NCI-H187 (cell line): ENCODE measurements at places on chromosomes 2 and 18.

- DNase-seq = no peak
Observed at GRCh38 chr2:159817283-159817682, 19.3 kb upstream of the CD302 start.

GRCh38 chr2:130825966-130826253 lies 10.8 kb upstream of the ARHGEF4 start:
- DNase-seq = no peak

GRCh38 chr2:121242976-121243375 lies 42.0 kb downstream of the TFCP2L1 start:
- no peak for DNase-seq

DNA sequence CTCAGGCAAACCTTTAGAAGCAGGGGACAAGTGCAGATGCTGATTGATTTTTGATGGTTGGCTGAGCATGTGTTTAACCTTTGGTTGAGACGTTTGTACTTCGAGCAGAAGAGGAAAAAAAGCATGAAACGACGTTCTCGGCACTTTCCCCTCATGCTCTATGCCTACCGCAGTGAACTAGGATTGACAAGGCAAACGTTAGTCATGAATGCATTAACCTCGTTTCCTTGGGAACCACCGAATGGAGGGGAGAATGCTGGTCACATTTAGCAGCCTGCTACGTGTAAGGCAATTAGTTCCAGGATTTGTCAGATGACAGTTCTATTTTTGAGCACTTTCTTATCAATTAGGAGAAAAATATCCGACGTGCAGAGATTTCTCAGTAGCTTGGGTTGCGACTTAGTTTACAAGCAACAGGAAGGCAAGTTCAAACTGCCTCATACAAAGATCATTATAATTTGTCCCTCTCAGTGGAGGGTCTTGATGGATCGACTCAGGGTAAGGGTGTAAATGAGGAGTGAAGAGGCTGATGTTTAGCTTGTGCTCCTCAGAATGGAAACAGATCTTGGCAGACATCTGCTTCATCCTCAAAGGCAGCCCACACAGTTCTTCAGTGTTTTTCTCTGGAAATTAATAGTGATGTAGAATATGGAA lies 47.4 kb upstream of the GPR45 start:
- no peak for DNase-seq

DNA sequence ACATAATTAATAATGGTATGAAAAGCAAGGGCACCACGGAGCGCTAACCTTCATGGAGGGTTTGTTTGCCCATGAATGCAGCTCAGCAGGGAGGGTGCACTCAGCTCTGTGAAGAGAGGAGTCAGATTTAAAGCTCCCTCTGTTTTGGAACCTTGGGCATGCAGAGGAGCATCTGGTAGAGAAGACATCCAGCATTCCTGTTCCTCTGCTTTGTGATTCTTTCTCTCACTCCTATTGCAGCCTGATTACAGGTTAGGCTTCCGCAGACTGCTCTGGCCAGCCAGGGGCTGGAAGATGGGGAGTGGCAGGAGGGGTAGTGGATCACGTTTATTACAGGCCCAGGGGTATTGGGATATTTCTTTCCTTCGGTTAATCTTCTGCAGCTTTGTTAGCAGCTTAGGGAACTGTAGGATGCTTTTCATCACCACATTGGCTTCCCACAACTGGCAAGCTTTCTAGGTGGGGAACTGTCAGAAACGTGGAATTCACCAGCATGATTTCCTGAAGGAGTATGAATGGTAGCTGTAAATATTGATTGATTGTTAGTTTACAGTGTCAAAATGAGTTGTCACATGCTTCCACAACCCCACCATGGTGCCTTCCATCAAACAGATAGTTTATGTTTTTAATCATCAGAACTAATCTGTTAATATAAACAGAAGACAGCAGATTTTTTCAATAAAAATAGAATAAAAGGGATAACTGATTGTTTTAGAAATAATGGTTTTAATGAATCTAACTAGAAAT lies 201.1 kb downstream of the VAPA start:
- DNase-seq = no peak

GRCh38 chr2:111678651-111679050 lies 205.3 kb downstream of the ANAPC1 start:
- no peak for DNase-seq

GRCh38 chr2:96400049-96401000 lies 64.8 kb downstream of the NCAPH start:
- no peak for DNase-seq

DNA sequence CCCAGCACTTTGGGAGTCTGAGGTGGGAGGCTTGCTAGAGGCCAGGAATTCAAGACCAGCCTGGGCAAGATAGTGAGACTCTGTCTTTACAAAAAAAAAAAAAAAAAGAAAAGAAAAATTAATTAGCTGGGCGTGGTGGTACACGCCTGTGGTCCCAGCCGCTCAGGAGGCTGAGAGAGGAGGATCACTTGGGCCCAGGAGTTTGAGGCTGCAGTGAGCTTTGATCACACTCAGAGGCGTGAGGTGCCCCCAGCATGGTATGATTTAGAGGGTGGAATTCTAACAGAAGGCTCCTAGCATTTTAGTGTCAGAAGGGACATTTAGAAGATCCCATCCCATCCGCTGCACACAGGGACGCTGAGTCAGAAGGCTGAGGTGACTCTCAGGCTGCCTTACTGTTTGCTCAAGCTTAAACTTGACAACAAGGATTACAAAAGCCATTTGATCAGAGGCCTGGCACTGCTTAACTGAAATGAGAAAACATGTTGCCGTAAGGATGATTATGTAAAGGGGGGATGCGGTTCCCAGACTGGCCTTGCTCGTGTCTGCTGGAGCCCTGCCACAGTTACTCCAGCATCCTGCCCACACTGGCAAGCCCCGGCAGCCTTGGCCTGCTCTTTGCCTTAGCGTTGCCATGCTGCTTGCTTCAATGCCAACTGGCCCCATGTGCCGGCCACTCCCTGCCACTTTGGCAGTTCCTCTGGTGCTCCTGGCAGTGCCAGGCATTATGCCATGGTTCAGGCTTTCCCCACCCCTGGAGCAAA lies 45.6 kb upstream of the SLC1A4 start:
- DNase-seq = no peak

GRCh38 chr2:88903749-88904353 lies 212.4 kb downstream of the RPIA start:
- no peak for DNase-seq

DNA sequence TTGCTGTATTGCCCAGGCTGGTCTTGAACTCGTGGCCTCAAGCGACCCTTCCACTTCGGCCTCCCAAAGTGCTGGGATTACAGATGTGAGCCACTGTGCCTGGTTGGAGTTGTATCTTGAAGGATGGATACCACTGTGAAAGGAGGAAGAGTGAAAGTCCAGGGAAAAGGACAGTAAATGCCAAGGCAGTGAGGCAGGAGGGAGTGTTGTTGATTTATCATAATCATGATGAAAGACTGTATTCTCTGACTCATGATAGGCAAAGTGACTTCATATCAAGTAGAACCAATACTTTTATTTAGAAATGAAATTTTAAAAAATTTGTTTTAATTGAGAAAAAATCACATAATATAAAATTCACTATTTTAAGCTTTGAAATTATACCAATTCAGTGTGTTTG lies 162.3 kb downstream of the ARHGAP28 start:
- DNase-seq = no peak

- DNase-seq = no peak
Observed at GRCh38 chr18:43886341-43886740, 609.1 kb upstream of the SYT4 start.

DNA sequence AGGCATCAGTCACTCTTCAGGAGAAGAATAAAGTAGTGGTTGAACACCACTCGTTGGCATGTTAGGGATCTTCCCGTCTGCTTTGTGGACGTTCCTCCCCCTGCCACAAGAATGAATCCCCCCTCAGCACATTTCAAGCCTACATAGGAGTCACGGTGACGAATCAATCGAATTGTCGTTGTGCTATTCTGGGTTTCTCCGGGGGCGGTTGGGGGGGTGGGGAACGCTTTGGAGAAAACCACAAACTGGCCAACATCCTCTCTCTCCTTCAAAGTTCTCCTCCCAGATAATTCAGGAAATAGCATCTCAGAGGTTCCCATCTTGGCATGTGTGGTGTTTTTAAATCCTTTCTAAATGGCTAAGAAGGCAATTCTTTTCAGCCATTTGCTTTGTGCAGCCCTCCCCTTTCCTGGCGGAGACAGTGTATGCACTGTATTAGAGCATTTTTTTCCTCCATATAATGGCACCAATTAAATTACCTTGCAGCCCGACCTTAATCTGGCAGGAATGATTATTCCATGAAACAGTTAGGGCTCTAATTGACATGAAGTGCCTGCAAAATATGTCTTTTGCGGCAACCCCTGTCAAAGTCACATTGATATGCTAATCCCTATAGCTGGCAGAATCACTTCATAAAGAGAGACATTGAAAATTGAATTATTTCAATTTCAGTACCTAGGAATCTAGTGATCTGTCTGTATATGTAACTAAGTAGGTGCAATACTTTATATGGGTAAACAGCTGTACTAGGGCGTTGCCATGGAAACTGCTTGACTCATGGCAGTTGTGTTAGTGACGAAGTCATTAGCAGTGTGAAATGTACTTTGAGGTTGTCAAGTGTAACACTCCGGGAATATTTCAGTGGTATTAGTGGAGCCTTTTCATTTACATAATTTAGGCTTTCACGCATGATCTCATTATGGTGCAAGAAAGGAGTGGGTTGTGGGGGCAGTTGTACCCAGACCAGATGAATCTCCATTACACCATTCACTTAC lies 323.4 kb upstream of the SLC14A2 start:
- no peak for DNase-seq

GRCh38 chr2:164080486-164080885 lies 344.7 kb upstream of the FIGN start:
- no peak for DNase-seq

- no peak for DNase-seq
Observed at GRCh38 chr2:232432598-232433184, 23.3 kb upstream of the ALPI start.

GRCh38 chr2:202127687-202128331 lies 54.8 kb downstream of the KIAA2012 start:
- no peak for DNase-seq

DNA sequence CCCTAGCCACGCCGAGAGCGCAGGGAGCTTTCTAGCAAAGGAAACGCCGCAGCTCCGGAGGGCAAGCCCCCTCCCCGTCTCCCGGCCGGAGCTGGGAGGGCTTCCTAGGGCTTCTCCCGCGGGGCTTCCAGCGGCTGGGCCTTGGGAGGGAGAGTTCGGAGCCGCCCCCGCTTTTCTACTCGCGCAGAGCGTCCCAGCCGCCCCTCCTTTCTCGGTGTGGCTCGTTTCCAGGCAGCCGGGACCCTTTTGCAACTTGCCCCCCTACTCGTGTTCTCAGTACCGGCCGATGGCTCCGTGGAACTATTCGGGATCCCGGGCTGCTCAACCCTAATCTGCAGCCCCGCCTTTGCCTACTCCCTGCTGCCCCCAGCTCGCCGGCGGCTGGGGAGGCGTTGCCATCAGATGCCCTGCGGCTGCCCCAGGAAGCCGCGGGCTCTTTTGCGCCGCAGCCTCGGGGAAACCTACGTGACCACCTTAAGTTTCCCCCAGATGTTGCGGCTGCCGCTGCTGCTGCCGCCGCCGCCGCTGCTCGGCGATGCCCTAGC lies 1.5 kb upstream of the NR4A2 start:
- DNase-seq = no peak

DNA sequence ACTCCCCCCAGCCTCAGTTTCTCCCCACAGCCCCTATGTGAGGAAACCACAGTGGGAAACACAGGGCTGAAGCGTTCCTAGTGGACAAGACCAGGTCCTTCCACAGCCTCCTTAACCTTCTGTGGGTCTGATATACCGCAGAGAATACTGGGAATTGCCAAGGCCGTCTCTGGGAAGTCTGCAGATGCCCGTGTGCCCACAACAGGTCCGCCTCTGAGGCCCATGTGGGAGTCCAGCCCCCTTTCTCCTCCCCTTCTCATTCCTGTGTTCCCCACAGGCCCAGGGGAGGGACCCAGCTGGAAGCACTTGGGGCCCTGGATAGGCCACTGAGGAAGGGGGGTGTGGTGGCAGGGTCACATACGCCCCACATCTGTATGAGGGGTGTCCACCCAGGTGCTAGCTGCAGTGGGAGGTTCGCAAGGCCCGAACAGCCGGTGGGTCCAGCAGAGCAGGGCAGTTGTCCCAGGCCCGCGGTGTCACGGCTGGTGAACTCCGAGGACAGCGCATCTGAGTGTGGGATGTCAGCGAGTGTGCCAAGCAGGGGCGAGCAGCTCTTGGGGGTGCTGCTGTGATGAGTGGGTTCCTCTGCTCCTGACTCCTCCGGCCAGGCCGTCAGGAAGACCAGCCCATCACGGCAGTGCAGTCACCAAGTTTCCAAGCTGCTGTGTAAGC lies 2.4 kb upstream of the KCNIP3 start:
- DNase-seq = no peak

DNA sequence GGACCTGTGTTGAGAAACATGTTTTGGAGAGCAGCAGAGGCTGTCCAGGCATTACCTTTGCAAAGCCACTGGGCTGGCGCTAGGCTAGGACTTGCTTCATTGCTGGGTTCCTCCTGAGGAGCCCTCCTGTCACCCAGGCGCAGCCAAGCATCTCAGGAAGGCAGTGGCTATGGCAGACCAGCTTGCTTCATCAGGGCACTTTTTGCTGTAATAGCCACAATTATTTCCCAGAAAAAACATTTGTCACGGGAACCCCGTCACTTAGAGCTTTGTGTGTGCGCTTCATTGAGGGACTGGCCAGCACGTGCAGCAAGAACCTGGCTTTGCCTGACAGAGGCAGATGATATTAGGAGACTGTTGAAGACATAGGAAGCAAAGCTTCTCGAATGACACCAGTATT lies 36.4 kb downstream of the SLC20A1 start:
- no peak for DNase-seq

- DNase-seq = no peak
Observed at GRCh38 chr18:31721601-31722000, 37.2 kb upstream of the B4GALT6 start.

- no peak for DNase-seq
Observed at GRCh38 chr2:33670392-33670937, 71.4 kb upstream of the FAM98A start.

DNA sequence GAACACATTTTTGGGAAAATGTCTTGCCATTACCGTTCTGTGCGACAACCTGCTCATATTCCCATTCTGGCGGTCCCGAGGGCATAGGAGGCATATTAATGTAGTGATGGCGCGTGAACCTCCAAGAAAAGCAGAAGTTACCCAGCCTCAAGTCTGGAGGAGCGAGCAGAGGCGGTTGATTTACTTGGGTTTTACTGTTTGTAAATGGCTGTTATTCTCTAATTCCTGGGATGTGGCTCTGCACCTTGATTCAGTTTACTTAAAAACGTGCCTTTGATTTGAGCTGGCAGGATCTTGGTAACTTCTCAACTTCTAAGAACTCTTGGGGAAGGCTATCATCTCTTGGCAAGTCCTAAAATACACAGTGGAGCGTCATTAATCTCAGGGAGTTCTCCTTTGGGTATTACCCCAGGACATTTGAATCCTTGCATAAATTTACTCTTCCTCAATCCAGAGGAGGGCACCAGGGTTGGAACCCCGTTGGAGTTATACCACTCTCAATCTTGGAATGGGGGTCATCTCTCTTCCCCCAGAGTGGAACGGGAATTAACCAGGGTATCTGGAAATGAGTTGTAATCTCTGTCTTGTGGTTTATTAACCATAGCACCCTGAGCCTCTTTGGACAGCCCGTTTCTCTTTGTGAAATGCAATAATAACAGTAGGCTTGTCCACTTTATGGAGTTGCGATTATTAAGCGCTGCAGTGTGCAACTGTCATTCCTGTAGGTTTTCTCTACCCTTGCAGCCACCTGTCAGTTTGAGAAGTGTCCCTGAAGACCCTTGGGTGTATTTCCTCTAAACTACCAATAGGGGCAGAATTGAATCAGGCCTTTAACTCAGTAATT lies 2.1 kb downstream of the HK2 start:
- no peak for DNase-seq

- DNase-seq = no peak
Observed at GRCh38 chr2:34031097-34031496, 432.0 kb upstream of the FAM98A start.

- DNase-seq = no peak
Observed at GRCh38 chr2:23592061-23592685, 207.2 kb downstream of the KLHL29 start.
